Dermis microvascular lymphatic vessel endothelial cell (primary cell): ENCODE measurements at places on chromosomes 3 and 15. TPM values are rescaled to one million over a fixed set of nuclear protein-coding genes. Genes with fewer than 3 reads are reported as not detected.

GOLGA8G gene
- total RNA-seq, result not detected in 2 replicates

ALDH1L1 gene
- total RNA-seq, result not detected in 2 replicates

GABRG3 gene
- under 0.01 TPM in 1 of 2 replicates, not detected in the other for total RNA-seq

GOLGA8H gene
- 0.63 and 0.64 TPM in 2 replicates for total RNA-seq

TMEM266 gene
- 0.13 TPM in 1 of 2 replicates, not detected in the other for total RNA-seq

UBAP1L gene
- 0.77 and 3.8 TPM in 2 replicates for total RNA-seq

LNP1 gene
- 0.63 and 0.77 TPM in 2 replicates for total RNA-seq

TFRC gene
- 99.6 and 160 TPM in 2 replicates for total RNA-seq

CSTA gene
- not detected in 2 replicates for total RNA-seq

DNA sequence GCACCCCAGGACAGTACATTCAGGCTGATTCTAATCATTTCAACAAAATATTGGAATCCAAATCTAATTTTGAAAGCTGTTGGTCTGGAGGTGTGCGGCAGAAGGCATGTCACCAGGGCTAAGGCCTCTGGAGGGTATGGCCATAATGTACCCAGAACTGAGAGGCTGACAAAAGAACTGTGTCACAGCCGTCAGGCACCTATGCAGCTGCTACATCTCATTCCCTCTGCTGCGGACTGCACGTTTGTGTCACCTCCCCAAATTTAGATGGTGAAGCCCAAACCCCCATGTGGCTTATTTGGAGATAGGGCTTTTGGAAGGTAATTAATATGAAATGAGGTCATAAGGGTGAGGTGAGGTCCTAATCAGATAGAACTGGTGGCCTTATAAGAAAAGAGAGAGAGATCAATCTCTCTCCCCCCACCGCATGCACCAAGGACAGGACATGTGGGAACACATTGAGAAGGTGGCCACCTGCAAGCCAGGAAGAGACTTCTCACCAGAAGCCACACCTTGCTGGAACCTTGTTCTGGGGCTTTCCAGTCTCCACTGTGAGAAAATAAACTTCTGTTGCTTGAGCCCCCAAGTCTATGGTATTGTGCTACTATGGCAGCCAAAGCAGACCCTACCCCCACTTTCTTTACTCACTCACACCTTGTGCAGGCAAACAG, 22.8 kb downstream of the ADPGK start:
- DNase-seq, result no peak

GRCh38 chr15:80490431-80490990, 86.3 kb downstream of the ARNT2 start:
- no peak for DNase-seq

- DNase-seq, result no peak
Measured at GRCh38 chr3:127994011-127994410, 58.2 kb upstream of the SEC61A1 start.

- DNase-seq, result no peak
Measured at GRCh38 chr15:46344915-46345314, 710.1 kb downstream of the SQOR start.

- no peak for DNase-seq
Measured at GRCh38 chr15:40511093-40511471, 40.3 kb downstream of the CHST14 start.

GRCh38 chr3:176814285-176814684, 383.0 kb downstream of the TBL1XR1 start:
- DNase-seq, result peak; percentile 43

GRCh38 chr15:75354454-75354853, 7.6 kb downstream of the NEIL1 start:
- no peak for DNase-seq

GRCh38 chr3:106376016-106376570, 507.3 kb upstream of the CBLB start:
- no peak for DNase-seq

- no peak for DNase-seq
Measured at GRCh38 chr3:69014022-69014580, 617 bp upstream of the EOGT start.

DNA sequence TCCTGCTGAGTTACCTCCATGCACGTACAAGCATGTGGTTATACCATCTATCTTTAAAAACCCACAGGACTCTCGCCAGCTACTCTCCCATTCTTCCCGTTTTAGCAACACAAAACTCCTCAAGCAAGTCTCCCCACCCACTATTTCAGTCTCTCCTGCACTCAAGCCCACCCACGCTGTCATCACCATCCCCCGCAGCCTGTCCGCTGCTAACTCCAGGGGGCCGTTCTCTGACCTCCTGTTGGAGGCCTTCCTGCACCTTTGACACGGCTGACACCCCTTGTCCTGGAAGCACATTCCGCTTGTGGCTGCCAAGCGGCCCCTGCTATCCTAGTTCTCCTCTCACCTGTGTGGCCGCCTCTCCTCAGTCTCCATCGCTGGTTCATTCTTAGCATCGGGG, 7.5 kb upstream of the PCSK6 start:
- DNase-seq, result no peak

DNA sequence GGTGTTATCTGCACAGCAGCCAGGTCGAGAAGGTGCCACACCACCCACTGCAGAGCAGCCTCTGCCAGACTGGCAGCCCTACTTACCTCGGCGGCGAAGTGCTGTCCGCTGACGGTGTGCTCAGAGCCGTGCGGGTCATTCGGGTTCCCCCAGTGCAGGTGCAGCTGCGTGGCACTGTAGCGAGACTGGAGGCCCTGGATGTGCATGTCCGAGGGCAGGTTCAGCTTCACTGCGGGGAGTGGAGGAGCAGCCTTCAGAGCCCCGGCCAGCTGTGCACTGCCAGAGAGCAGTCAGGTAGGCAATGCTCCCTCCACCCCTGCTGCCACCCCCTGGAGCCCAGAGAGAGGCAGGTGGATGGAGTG, 36.3 kb downstream of the CA12 start:
- no peak for DNase-seq

- DNase-seq, result no peak
Measured at GRCh38 chr3:59289831-59290230, 240.0 kb upstream of the CFAP20DC start.

DNA sequence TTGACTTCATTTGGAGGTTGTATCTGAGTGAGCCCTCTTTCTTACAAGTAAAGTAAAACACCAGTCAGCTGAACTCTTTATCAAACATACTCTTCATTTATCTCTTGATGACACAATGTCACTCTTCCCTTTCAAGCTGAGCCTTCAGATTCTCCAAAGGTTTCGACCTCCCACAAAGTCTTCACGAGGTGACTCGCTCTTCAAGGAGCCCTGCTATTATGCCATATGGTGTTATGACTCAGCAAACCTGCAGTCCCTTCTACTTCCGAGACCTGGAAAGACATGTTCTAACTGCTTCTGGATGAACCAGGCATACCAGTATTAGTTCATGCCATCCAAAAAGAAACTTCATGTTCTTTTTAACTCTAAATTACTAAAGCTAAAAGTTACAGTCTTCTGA, 23.1 kb downstream of the AADAC start:
- DNase-seq, result no peak

GRCh38 chr3:185788292-185788691, 36.5 kb downstream of the IGF2BP2 start:
- no peak for DNase-seq

DNA sequence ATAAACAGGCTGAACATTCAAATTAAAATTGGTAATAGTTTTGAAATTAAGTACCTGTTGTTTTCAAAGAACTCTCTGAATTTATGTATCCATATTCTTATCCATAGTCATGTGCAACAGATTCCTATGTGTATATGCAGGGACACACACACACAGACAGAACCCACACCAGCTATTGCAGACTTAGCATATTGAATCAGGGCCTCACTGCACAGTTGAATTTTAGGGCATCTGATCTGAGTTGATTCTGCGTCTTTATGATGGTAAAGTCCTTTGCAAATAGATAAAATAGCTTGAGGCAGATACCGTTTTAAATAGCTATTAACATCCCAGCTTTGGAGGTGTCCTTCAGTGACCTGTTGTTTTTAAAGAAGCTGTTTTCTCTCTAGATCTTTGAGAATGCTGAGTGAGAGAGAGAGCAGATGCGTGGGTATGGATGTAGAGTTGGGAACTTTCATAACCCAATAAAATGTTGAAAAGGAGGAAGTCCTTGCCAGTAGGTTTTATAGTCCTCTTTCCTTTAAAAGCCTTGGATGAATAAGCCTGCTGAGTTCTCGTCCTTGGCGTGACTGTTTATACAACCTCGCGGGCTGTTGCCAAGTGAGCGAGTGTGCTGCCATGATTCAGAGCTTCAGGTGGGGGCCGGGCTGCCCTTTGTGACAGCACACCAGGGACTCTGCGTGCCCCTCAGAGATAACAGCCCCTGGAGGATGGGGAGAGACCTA, 18.3 kb downstream of the MYZAP start:
- peak; percentile 92 for DNase-seq

DNA sequence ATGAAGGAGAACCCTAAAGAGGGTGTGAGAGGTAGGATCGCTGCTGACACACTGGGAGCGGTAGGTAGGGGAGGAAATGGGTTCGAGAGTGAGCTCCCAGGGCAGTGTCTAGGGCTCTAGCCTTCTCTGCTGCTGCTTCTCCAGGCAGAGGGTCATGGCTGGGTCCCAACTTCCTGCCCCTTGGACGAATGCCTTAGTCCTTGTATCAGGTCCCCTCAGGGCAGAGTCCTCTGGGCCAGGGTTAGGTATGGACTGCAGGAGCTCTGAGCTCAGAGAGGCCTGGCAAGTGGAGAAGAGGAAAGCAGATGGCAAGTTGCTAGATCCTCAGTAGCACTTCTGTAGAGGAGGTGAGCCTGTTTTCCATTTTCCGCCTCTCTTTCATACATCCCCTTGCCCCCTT, 2.9 kb downstream of the CORO2B start:
- no peak for DNase-seq

DNA sequence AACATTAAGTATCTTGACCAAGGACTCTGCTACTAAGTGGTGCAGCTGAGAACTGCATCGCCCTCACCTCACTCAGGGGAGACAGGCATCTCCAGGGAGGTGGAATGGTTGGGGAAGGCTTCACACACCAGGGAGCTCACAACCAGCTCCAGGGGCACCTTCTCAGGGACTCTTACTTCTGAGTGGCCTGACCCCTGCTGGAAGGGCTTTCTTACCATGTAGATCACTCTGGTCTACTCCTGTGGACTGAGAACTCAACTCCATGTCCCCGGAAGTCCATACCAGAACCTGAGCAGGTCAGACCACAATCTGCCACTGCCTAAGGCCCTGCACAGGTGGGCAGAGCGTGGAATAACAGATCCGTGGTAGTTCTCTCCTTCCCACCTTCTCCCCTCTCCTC, 140.5 kb downstream of the TLE3 start:
- DNase-seq, result no peak

DNA sequence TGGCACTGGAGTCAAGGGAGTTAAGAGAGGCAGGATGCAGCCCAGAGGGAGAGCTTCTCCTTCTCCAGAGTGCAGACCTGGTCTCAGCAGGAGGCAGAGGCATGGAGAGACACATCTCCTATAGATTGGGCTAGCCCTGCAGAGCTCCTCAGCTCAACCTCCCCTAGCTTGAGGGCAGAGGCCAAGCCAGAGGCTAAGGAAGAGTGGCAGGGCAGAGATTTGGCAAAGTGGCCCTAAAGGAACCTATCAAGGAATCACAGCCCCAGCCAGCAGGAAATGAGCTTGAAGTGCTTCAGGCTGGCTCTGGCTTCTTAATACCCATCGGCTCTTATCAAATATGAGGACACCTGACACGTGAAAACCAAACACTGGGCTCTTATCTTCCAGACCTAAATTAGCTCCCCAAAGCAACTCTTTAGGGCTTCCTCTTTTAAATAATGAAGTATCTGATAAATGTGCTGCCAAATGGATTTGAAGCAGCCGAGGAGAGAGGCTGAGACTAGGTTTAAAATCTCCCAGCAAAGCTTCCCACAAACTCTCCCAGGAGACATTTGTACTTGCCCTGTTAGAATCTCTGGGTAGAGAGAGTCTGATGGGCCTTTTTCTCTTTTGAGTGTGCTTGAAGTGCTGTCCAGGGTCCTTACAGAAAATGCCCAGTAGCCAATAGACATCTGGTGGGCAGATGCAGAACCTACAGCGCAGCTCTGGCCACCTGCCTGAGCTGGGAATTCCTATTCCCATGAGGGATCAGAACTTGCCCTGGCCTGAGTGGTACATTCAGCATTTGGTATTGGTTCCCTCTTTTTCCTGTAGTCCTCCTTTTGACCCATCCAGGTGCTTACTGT, 271.4 kb downstream of the CLSTN2 start:
- DNase-seq, result no peak

DNA sequence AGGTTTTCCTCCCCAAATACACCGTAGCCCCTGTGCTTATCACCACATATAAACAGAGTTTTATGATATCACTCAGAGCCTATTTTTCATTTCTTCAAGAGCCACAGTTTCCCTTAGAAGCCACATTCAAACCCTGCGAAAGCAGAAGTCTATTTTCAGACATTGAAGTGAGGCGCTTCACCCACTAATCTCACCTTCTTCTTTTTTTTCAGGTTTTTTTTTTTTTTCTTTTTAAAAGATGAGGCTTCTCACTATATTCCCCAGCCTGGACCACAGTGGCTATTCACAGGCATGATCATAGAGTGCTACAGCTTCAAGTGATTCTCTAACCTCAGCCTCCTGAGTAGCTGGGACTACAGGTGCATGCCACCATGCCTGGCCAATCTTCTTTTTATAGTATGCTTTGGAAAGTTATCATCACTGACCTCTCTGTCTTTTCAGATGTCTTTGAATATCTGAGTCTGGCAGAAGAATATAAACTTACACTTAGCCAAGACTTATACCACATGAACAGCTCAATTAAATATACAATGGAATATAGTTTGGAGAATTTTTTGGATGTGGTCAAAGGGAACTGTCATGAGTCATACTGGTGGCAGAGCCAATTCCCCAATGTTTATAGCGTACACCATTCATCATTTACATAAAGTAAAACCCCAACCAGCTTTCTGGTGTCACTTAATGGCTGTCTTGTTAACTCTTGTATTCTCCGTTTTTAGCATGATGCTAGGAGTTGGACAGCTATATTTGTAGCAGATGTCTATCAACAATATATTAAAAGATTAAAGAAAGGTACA, 59.7 kb upstream of the CCDC50 start:
- DNase-seq, result no peak
